T-cell (primary cell): ENCODE measurements at places on chromosomes 5 and 9.

DNA sequence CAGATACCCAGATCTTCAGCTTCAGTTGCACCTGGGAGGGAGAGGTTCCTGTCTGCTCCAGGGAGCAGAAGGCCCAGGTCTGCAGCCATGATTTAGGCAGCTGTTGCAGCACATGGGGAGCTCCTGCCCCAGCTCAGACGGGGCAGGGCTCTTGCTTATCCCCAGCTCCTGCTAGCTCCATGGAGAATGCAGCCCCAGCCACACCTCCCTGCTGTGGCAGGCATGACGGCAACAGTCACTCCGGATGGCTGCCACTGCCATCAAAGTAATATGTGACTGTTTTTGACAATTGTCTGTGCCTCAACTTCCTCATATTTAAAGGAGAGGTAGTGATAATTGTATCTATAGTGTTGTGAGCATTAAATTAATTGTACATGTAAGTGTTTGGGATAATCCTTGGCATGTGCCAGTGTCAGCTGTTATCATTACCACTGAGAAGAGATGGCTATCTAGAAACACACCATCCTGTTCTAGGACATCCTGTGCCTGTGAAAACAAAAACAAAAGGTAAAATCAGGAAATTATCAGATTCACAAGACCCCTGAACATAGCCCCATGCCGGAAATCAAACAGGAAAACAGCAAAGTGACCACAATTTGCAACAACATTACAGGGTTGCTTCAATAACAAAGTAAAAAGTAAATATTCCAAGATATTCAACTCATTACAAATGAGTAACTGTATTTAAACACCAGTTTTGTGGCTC is 1048.8 kb upstream of the ACO1 start:
- DNase-seq = no peak

DNA sequence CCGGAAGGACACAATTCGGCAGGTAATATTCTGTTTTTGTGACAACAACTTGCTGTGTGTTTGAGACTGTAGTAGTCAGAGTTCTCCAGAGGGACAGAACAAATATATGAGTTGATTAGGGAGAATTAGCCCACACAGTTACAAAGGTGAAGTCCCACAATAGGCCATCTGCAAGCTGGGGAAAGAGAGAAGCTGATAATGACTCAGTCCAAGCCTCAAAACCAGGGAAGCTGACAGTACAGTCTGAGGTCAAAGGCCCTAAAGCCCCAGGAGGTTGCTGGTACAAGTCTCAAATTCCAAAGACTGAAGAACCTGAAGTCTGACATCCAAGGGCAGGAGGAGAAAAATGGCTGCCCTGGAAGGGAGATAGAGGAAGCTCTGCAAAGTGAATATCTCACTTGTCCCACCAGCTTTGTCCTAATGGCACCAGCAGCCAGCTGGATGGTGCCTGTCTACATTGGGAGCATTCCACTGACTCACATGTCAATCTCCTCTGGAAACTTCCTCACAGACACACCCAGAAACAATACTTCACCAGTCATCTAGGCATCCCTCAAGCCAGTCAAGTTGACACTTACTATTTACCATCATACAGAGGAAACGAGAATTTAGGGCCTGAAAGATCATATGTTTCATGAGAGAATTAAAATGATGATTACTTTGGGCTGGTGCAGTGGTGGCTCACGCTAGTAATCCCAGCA is 36.3 kb upstream of the CTXN3 start:
- DNase-seq = no peak

DNA sequence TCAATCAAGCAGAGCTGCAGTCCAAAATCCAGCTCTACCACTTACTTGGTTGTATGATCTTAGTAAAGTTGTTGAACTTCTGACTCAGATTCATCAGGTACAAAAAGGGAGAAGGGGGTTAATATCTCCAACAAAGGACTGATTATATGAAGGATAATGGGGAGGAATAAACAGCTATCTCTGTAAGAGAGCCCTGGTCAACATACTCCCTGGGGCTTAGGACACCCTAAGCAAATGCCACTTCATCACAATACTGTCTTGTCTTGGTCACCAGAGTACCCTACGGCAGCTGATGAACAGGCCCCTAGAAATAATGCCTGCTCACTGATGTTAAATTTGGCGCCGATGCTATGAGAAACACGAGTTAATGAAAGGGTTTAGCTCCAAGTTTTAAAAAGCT is 34.8 kb downstream of the LHFPL2 start:
- DNase-seq = no peak

- DNase-seq = no peak
Measured at GRCh38 chr5:173926359-173926758, 38.2 kb downstream of the CPEB4 start.

DNA sequence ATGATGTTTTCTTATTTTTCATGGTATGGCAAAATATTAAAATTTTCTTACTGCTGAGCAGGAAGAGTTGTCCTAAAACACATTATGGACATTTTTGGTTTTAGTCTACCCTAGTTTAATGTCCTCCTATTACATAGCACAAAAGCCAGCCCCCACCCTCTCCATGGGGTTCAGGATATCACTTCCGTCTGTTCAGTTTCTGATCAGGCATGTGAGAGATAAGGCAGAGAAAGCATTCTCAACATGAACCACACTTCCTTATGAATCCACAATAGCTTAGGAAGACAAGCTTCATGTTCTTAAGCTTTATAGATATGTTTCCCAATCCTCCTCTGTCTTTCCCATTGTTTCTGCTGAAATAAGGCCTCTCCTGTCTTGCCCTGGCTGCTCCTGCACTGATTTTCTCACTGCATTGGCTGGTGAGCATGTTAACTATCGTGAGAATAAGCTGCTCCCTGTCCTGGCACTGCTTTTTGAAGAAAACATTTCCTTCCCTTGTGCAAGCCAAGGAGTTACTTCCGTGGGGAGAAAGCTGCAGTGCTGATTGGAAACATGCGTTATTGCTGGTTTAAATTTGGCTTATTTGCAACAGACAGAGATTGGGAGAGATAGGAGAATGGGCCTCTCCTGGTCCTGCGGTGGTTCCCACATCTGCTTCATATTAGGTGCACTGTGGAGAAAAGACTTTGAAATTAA is 260.3 kb upstream of the RPS23 start:
- DNase-seq = no peak

GRCh38 chr5:81533629-81534405 is 139.9 kb upstream of the ACOT12 start:
- no peak for DNase-seq

- no peak for DNase-seq
Measured at GRCh38 chr5:73793911-73794310, 167.9 kb downstream of the ARHGEF28 start.

GRCh38 chr5:113450462-113450861 is 15.7 kb upstream of the TSSK1B start:
- no peak for DNase-seq

DNA sequence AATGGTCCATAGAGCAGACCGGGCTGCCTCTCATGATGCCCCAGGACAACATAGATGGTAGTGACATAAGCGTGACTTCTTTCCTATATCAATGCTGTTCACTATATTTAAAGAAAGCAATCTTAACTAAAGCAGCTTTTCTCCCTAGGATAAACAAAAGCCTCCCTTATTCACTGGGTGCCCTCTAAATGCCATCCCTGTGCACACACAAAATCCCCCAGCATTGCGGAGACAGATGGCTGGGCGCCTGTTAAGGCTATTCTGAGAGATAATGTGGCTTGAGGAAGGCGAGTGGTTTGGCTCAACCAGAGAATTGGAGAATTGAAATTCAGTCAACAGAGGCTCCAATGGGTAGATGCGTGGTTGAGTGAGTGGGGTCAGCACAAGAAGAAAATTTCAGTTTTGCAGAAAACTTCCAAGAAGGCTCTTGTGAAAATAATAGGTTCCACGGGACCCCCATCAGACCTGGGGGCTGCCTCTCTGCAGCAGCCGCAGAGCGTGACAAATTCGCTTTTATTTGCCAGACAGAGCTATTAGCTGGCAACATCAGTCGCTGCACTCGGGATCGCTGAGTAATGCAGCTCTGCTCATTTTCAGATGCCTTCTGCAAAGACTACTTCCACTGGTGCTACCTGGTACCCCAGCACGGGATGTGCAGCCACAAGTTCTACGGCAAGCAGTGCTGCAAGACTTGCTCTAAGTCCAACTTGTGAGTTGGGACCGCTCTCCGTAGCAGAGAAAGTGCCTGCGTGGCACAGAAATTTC is 103.9 kb upstream of the ICE1 start:
- DNase-seq = no peak

GRCh38 chr9:4984171-4984620 is 876 bp upstream of the JAK2 start:
- no peak for DNase-seq

DNA sequence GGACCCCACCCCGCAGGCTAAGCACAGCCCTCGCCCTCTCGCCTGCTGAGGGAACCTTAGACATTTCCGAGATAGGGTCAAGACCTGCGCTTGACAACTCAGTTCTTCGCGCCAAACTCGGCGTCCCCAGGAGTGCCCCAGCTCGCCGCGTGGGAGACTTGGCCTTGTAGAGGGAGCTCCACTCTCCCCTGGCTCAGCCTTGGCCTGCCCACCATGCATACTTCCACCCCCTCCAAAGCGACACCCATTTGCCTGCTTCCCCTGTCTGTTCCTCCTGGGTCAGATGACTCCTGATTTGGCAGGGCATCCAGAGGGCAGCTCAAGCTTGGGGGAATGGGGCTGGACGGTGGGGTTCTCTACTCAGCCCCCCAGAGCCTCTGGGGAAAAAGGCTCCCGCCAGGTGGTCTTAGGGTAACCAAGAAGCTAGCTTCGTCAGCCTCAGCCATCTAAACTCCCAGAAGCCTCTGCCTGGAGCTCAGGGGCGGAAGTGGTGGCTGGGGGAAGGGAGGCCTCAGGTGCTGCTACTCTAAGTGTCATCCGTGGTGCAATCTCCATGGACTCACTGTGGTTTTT is 560 bp downstream of the DOCK2 start:
- DNase-seq = peak; percentile 63

DNA sequence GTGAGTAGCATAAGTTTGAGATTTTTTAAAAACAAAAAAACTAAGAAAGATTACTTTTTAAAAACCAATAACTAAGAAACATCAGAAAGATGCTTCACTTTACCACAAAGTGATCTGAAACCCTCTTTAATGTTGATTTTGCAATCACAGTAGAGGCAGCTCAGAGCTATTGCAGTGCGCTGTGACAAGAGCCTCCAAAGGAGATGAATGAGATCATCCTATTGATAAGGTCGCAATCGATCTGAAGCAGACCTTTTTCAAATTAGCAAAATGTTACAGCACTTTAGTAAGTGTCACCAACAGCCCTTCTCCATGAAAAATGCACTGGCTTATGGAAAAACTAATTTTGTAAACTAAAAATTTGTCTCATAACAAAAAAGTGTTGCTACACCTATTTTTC is 284.6 kb upstream of the EFNA5 start:
- no peak for DNase-seq

- no peak for DNase-seq
Measured at GRCh38 chr5:112848116-112848811, 12.8 kb upstream of the SRP19 start.

- no peak for DNase-seq
Measured at GRCh38 chr9:127447416-127448111, 3.6 kb downstream of the RPL12 start.

- DNase-seq = no peak
Measured at GRCh38 chr5:38237681-38238080, 20.7 kb upstream of the EGFLAM start.

DNA sequence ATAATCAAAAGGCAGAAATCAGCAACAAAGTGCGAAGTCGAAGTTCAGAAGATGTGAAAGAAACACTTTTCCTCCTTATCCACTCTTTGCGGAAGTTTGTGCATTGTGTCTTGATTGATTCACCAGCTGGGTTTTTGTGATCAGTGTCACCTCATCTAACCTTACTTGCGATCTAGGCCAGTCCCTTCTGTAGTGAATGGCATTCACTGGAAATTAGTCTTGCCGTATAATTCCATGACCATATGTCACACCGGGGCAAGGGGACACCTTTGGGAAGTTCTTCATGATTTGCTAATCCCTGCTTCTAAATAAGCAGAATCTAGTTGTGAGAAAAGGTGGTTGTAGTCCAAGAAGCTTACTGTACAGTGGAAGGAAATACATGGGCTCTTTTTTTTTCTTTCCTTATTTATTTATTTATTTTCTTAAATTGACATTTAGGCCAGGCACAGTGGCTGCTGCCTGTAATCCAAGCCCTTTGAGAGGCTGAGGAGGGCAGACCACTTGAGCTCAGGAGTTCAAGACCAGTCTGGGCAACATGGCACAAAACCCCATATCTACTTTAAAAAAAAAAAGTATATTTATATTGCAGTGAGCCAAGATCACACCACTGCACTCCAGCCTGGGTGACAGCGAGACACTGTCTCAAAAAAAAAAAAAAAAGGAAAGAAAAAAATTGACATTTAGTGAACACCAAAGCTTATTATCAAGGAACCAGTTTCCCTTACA is 7.8 kb downstream of the RAI14 start:
- DNase-seq = no peak

GRCh38 chr5:169106911-169107706 is 193.8 kb downstream of the SLIT3 start:
- DNase-seq = no peak

DNA sequence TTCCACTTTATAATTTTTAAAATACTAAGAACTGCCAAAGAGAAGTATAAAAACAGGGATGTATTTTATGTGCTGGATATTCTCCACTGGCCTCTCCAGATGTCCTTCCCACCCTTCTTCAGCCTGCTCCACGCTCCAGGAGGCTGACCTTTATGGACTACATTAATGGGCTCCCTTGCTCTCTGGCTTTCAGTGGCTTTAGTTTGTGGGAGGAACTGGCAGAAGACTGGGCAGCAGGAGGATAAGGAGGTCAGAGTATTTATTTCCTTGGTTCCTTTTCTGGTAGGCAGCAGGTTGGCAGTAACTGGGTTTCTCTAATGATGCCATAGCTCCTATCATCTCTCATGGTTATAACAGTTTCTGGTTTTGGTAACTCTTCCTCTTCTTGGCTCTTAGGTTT is 133.9 kb downstream of the PAM start:
- no peak for DNase-seq

- no peak for DNase-seq
Measured at GRCh38 chr9:5110867-5111681, 74.4 kb downstream of the INSL6 start.

- no peak for DNase-seq
Measured at GRCh38 chr9:34430843-34431437, 27.4 kb downstream of the FAM219A start.

GRCh38 chr9:124191691-124192395 is 65.9 kb upstream of the NEK6 start:
- no peak for DNase-seq

GRCh38 chr5:124698770-124699169 is 47.7 kb downstream of the ZNF608 start:
- DNase-seq = no peak

DNA sequence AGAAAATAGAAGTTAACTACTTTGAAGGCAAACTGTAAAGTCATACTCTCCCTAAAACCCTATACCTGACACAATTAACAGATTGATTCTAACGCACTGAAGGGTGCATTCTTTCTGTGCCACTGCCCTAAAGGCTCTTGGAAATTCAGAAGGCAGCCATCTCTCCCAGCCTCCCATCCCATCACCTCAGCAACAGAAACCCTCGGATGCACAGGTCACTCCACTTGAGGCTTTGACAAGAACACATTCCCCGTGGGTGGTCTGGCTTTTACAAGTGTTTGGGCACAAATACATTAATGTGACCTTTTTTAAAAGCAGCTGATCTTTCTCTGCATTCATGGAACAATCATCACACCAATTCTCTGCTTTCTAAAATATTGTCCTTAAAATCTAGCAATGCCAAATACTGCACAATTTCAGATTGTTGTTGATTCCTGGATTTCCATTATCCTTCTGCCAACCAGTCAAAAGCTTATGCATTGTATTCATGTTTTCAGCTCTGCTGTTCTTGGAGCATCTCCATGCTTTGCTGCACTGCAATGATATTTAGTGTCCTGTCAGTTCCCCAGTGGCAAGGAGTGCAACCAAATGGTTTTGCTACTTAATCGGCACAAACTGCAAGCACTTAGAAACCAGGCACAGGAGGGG is 175.6 kb downstream of the TMEM161B start:
- no peak for DNase-seq
